ENCODE measurements at places on chromosomes 3 and 15. TPM values are rescaled to one million over a fixed set of nuclear protein-coding genes. Genes with fewer than 3 reads are reported as not detected.

Gene SEMA3G
- total RNA-seq: 61.1 TPM

Gene SYNM
- 14.3 TPM for total RNA-seq

Gene UBE2Q2
- 41.9 TPM for total RNA-seq

Gene CHRFAM7A
- total RNA-seq: 2.3 TPM
